ENCODE measurements at places on chromosomes 13 and 19.

- no peak for DNase-seq
These were observed 81.3 kb upstream of the TMTC4 start for GRCh38 chr13:100755891-100756290.

- no peak for DNase-seq
These were observed 28.0 kb downstream of the ZNF175 start for GRCh38 chr19:51599084-51599483.

DNA sequence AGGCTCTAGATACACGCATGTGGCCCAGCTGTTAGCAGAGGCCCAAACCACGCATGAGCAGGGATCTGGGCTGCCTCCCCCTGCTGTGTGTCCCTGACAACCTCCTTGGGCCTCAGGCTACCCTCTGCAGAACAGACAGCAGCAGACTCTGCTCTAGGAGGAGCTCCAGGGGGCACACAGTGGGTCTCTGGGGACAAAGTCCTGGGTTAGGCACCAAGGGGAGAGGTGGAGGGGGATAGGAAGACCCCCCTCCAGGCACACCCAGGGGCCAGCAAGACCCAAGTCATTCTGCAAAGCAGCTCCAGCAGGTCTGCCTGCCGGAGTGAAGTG is 8.0 kb downstream of the TINCR start:
- no peak for DNase-seq

DNA sequence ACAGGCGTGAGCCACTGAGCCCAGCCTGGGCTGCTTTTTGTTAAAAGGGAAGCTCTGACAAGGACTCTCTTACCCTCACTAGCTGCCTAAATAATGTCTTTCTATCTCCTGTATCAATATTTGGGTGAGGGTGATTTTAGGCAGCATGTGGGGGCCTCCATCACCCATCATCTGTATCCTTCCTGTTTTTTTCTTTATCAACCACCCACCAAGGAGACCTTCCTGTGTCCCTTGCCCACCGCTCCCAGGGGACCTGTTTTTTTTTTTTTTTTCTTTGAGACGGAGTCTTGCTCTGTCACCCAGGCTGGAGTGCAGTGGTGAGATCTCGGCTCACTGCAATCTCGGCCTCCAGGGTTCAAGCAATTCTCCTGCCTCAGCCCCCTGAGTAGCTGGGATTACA is 5.4 kb upstream of the NDUFB7 start:
- DNase-seq = no peak

DNA sequence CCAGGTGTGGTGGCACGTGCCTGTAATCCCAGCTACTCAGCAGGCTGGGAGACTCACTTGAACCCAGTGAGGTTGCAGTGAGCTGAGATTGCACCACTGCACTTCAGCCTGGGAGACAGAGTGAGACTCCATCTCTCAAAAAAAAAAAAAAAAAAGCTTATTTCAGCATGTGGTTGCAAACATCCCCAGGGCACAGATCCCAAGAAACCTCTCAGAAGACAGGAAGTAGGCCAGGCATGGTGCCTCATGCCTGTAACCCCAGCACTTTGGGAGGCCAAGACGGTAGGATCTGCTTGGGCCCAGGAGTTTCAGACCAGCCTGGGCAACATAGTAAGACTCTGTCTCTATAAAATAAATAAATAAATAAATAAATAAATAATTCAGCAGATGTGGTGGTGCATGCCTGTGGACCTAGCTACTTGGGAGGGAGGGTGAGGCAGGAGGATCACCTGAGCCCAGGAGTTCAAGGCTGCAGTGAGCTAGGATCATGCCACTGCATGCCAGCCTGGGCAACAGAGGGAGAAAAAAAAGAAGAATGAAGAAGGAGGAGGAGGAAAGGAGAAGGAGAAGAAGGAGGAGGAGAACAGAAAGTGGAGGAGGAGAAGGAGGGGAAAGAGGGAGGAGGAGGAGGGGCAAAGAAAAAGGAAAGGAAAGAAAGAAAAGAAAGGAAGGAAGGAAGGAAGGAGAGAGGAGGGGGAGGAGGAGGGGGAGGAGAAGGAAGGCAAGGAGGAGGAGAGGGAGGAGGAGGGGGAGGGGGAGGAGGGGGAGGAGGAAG is 4.3 kb upstream of the LRRC8E start:
- no peak for DNase-seq

DNA sequence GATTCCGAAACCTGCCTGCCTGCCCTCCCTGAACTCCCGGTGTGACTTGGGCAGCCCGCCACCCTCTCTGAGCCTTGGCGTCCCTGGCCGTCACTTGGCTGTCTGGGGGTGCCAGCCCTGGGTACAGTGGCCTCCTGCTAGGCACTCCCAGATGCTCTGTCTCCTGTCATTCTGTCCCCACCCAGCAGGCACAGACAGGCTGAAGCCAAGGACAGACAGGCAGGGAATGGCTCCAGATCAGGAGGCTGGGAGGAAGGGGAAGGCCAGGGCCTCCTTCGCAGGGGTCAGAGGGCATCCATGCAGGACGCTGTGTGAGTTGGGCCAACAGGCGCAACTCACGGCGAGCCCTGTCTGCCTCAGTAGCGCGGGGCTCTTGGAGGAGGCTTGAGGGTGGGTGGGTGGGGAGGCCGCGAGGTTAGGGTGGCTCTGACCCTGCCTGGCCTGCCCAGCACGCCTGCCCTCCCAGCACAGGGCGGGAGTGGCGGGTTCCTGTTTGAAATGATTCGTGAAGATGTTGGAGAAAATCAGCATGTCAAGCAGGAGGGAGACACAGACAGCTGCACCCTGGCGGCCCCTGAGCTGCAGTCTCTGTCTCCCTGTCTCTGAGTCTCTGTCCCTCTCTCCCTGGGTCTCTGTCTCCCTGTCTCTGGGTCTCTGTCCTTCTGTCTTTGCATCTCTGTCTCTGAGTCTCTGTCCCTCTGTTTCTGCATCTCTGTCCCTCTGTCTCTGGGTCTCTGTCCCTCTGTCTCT is 19.7 kb downstream of the KLHL26 start:
- no peak for DNase-seq

DNA sequence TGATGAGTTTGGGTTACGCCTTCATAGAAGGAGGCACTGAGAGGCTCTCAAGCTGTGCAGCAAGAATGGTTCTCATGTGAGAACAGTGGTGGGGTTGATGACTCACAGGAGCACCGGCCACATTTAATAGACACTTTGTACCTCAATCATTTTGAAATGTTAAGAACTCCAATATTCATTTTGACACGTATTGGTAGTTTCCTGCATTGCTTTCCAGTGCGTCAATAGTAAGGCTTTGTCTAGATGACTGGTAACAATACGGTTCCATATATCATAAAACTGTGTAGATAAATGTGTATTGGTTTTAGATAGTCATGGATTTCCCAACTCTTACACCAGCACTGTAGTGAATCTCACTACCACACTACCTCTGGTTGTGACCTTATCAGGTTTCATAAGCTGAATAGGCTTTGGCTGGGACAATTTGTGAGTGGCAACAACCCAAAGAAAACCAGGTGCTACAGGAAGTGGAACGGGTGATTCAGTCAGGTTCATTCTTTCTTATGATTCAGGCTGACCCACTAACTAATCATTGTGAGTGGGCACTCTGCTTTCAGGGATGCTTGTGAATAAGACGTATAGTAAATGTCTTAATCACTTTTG is 362.6 kb downstream of the KLF5 start:
- DNase-seq = no peak

DNA sequence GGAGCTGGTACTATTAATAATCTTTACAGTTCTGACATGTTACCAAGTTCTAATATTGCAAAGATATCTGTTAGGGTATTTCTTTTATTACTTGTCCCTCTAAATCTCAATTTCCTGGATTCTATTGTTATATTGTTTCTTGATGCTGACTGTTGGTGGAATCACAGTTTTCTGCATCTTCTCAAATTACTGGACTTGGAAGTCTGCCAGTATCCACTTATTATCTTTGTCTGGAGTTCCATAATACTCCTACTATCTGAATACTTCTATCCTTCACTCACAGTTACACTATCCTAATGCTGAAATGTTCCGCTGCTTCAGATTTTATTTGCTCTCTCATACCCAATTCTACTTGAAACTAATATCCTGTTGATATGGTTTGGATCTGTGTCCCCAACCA is 1985.7 kb upstream of the PRR20A start:
- no peak for DNase-seq

DNA sequence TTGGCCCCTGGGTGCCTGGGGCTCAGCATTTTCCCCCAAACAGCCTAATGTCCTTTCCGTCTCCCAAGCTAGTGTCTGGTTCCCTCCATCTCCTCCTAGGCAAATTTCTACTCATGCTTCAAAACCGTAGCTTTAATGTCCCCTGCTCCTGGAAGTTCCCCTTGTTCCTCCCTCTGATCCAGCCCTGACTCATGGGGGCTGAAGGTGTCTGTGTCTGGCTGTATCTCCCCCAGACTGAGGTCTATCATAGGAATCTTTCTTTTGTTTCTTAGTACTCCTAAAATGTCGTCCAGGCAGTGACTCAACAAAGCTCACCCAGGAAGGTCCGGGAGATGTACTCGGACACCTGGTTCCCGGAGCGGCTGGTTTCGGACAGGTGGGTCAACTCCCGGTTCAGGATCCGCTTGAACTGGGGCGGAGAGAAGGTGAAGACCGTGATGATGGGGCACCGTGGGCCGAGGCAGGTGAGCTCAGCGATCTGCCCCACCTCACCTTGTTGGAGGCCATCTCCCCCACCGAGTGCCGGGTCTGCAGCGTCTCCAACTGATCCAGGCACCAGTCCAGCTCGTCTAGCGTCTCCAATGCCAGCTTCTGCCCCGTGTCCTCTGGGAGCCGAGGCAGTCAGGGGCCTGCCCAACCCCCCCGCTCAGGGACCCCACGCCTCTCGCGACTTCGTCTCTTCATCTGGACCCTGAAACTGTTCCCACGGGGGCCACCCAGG is 6.2 kb downstream of the PDE4C start:
- DNase-seq = no peak

DNA sequence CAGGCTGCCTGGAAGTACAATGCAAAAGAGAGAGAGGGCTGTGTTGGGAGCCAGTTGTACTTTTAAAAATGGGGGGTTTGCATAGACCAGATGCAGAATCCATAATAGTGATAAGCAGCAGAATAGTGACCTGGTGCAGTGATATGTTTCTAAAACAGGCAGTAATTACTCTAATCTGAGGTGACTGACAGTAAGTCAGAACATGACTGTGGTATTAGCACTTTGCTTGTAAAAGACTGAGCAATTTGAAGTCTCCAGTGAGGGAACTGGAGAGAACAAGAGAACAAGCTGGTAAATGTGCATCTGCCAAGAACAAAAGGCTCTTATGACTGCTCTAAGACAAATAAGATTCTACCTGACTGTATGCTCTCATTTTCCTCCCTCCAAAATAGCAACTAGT is 383.4 kb downstream of the ITGBL1 start:
- no peak for DNase-seq

GRCh38 chr19:39655613-39656012 is at the start of gene LGALS16:
TSS of gene LGALS16 (plus strand) at chr19:39655913. CDS start at chr19:39655962, 49 bp downstream.
- no peak for DNase-seq

DNA sequence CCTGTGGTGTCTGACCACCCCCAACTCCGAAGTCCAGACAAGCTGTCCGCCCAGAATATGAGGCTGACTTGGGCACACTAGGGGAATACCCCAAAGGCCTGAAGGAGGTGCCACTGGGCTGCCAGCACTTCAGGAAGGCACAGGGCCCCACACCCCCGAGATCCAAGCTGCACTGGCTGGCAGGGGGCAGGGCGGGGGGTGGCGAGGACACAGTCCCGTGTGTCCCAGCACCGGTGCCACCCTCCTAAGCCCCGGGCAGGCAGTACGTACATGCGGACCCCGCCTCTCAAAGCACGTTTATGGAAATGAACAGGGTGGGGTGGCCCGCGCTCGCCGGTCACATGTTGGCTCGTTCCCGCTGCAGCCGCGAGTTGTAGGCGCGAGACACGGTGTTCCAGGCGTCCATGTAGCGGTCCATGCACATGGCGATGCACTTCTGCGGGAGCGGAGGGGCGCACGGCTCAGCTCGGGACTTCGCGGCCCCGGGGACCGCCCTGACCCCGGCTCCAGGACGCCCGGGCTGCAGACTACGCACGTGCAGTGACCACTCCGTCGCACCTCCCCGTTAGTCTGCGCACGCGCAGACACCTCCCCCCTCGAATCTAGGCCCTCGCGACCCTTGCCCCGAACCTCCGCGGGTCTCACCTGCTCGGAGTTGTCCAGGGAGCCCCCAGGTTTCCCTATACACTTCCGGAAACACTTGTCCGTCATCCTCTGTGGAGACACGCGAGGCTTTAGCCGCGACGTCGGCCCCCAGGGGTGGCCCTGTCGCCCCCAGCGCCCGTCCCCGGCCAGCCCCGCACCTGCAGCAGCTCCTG is 566 bp downstream of the TIMM13 start:
- DNase-seq = peak; percentile 71

DNA sequence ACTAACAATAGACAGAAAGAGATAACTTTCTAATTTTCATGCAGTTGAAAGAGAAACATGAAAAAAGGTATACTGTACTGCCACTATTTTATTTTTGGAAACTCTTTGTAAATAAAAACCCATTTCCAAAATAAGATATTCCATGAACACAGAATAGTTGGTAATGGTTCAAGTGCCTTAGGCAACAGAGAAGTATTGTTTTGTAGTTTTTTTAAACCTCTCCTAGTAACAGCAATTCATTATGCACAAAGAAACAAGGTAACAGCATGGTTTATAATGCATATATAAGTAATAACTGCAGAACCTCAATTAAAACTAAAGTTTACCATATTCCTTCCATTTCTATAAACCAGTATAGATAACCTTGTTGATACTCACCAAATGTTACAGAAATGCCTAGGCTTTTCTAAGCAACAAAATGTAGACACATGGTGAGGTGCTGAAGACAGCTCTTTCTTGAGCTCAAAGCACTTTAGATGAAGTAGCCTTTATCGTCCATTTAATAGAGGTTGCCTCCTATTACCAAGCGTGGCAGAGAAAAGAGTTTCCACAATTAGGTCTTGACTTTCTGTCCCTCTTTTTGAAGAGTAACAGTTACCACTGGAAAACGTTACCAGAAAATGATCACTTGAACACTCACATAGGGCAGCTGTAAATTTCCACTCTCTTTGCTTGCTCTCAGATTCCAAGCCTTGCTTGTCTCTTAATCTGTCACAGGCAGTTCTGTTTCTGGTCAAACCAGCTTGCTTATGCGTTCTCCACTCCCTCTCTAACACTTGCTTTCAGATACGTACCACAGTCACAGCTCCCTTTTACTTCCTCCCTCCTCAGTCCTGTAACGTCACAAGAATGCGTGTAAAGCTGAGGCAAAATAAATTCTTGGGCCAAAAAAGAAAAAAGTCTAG is 42.9 kb downstream of the CAB39L start:
- no peak for DNase-seq

DNA sequence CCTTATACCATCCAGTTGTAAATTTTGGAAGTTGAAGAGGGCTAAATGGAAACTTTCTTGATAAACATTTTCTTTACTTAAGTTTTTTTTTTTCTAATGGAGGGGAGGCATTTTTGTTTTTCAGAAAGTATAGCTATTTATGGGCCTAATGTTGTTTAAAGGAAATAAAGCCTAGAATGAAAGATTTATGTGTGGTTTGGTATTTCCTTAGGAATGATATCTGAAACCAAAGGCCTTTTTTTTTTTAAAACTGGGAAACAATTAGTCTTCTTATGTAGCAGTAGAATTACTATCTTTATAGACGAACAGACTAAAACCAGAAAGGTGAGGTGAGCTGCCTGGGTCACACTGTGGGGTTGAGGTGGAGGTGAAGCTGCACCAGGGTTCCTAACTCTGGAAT is 80.1 kb downstream of the ESD start:
- no peak for DNase-seq

GRCh38 chr13:59452189-59452890 is 711.4 kb downstream of the DIAPH3 start:
- DNase-seq = no peak

- DNase-seq = no peak
These were observed 6.5 kb upstream of the HSPH1 start for GRCh38 chr13:31168166-31168565.

Data from ovary (tissue), 10 donors.